ENCODE measurements at places on chromosomes 13 and 19.

DNA sequence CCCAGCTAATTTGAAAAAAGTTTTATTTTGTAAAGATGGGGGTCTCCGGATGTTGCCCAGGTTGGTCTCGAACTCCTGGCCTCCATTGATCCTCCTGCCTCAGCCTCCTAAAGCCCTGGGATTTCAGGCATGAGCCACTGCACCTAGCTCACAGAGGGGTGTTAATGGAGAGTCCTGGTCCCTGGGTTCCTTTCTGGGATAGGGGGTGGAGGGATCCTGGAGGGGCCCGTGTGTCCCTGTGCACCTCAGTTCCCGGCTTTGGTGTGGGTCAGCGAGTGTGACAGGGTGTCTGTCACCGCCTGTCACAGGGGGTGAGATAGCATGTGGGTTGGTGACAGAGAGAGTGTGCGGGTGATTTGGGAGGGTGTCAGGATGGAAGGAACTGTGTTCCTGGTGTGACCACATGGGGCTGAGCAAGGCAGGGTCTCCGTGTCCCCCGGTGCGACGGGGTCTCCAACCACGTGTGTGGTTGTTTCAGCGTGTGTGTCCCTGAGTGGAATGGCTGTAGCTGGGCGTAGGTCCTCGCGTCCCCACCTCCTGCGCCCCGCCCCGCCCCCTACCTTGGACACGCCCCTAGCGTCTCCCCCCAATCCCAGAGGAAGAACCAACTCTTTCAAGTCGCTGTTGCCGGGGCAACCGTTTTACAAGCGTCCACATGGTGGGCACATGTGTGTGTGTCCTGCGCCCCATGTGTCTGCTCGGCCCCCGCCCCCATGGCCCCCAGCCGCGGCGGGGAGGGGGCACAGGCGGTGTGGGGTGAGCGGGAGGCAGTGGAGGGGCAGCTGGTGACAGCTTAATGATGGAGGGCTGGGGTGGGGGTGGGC is 2.9 kb upstream of the NRTN start:
- peak; percentile 80 for DNase-seq

- DNase-seq = no peak
These were observed 2.8 kb downstream of the EVI5L start for GRCh38 chr19:7832781-7833180.

DNA sequence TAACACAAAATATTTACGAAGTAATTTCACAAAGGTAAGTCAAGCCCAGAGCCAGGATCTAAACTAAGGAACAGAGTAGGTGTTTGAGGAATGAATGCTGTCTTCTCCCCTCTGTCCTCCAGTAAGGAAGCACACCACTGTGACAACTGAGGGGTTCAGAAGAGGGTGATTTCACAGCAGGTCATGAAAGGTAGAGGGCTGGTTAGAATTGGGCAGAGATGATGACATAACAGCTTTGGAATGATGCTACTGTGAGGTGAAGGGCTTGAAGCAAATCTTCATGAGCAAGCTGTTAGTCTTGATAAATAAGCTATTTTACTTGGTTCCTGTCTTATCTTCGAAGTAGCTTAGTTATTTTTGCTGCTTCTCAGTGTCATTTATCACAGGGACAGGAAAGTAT is 498.6 kb downstream of the FGF9 start:
- no peak for DNase-seq

DNA sequence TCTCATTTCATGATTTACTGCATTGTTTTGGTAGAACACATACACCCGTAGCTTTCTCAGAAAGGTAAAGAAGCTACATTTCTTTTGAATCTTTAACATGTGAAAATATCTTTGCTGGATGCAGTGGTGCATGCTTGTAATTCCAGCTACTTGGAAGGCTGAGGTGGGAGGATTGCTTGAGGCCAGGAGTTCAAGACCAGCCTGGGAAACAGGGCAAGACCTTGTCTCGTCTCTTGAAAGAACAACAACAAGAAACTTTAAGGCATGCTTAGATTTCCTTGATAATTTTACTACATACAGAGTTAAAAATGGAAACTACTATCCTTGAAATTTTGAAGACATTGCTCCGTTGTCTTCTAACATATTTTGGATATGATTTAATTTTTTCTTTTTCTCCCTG is 7.7 kb downstream of the RNF113B start:
- no peak for DNase-seq

GRCh38 chr13:98942997-98943396 is 34.9 kb downstream of the DOCK9 start:
- no peak for DNase-seq

- DNase-seq = no peak
These were observed 62.4 kb downstream of the AKAP11 start for GRCh38 chr13:42334329-42334706.

GRCh38 chr13:21164631-21165030 is 11.7 kb downstream of the SKA3 start:
- DNase-seq = no peak

GRCh38 chr19:47247308-47247990 is 8.9 kb upstream of the CCDC9 start:
- peak; percentile 47 for DNase-seq

DNA sequence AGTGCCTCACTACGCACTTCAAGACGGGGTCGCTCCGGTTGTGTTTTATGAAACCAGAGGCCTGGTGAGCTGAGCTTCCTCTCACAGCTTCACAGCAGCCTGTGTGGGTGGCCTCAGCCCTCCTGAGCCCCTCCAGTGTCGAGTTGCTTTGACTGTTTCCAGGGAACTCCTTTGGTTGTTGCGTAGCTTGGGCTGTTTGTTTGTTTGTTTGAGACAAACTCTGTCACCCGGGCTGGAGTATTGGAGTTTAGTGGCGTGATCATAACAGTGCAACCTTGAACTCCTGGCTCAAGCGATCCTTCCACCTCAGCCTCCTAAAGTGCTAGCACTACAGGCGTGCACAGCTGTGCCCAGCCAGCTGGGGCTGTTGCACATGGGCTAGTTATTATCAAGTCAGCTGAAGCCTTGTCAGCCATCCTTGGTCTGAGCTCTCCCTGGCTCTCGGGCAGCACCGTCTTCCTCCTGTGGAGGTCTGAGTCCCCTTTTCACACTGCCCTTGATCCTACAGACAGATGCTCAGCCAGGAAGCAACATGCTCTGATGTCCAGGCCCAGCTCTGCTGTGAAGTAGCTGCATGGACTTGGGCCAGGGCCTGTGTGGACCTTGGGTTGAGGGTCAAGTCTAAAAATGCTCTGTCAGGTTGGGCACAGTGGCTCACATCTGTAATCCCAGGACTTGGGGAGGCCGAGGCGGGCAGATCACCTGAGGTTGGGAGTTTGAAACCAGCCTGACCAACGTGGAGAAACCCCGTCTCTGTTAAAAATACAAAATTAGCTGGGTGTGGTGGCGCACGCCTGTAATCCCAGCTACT is 10.2 kb downstream of the DOT1L start:
- DNase-seq = peak; percentile 2

- DNase-seq = no peak
These were observed 17.4 kb downstream of the RUBCNL start for GRCh38 chr13:46369506-46370277.

- DNase-seq = peak; percentile 59
These were observed 8.1 kb upstream of the ERICH6B start for GRCh38 chr13:45623516-45624090.

DNA sequence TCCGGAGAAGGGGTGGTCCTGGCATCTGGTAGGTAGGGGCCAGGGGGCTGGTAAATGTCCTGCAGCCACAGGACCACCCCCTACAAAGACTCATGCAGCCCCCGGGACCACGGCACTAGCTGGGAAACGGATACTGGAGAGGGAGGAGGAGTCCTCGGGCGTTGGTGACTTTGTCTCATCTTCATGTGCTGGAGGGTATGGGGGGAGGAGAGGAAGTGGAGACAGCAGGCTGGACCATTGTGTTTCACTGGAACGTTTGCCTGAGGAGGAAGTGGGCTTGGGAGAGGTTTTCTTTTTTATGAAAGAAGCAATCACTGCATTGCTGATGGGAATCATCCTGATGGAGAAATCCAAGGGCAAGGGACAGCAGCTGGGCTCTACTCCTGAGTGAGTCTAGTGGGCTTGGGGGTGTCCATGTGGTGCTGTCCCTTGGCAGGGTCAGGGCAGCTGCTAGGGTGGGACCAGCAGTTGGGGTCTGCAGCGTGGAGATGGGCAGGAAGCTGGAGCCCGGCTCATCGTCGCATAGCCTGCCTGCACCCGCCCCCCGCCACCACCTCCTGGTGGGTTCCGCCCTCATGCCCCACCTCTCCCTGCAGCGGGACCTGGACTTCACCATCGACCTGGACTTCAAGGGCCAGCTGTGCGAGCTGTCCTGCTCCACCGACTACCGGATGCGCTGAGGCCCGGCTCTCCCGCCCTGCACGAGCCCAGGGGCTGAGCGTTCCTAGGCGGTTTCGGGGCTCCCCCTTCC is 1.7 kb upstream of the ADM5 start:
- peak; percentile 17 for DNase-seq

DNA sequence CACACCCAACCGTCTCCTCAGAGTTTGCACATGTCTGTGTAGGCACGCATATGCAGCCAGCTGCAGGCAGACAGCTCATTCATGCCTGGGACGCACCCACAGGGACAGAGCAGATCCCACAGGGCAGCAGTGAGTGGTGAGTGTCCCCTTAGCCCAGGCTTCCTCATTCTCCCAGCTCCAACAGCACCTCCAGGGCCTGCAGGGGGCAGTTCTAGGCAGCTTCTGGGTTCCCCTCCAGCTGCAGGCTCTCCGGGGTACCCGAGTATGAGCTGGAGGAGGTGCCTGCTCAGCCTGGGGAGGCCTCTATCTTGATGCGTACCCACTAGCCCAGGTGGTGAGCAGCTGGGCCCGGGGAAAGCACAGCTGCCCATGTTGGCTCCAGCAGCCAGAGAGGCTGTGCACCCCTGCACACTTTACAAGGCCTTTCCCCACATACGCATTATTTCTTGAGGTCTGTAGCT is 1.3 kb upstream of the SHANK1 start:
- no peak for DNase-seq

DNA sequence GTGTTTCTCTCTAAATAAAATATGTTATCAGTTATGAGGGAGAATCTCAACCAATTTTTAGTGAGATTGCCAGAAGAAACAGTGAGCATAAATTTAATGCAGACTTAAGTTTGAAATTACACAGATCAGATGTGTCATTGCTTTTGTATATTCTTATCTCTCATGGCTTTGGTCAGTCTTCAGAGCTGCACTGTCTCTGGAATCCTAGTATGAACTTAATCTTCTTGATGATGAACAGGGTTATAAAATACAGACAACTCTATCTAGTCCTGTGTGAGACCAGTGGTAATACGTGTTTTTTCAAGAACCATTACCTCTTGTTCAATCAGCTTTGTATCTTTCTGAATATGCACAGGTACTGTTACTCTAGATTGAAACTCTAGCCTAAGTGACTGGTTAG is 528.0 kb downstream of the DACH1 start:
- DNase-seq = no peak

DNA sequence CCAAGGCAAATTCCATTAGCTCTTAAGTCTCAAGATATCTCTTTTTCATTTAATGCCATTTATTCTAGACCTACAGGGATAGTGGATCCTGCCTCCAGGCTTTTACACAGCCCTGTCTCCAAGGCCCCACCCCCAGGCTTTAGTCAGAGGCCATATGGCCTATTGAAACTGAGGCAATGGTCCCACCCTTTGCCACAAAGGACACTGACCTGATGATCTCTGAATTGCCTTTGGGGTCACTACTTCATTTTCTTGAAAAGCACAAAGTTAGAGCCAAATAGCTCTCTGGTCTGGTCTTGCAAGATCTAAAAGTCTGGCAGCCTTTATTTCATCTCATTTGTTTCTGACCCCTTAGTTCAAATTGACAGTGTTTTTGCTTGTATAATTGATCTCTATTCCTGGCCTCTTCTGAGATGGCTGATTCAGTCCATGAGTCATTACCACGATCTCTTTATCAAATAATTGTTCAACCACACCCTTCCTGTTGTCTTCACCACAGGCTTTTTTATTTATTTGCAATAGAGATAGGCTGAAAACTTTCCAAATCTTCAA is 209.8 kb downstream of the FGF14 start:
- no peak for DNase-seq

DNA sequence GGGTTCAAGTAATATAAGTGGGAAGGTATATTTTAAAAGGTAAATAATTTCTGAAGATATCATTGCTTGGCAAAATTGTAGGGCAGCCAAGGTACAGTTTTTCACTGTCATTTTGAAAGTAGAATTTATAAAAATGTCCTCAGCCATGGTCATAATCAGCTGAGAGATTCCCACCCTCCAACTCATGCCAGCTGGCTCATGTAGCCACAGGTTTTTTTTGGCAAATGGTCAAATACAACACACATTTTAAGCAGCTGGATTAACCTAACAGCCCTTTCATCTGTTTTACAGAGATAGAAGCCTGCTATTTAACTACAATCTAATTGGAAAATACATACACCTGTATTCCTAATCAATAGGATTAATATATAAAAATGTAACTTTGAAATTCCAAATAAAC is 619.2 kb upstream of the SGCG start:
- DNase-seq = no peak

- no peak for DNase-seq
These were observed 8.9 kb downstream of the STXBP2 start for GRCh38 chr19:7645656-7646425.

GRCh38 chr13:112902101-112902651 is 66.8 kb upstream of the MCF2L start:
- no peak for DNase-seq

DNA sequence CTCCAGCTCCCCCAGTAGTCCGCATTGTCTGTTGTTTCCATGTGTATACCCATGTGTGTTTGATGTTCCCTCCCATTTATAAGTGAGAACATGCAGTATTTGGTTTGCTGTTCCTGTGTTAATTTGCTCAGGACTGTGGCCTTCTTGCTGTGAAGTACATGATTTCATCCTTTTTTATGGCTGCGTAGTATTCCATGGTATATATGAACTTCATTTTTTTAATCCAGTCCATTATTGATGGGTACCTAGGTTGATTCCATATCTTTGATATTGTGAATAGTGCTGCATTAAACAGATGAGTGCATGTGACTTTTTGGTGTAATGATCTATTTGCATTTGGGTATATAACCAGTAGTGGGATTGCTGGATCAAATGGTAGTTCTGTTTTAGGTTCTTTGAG is 175.2 kb downstream of the PDS5B start:
- DNase-seq = no peak

DNA sequence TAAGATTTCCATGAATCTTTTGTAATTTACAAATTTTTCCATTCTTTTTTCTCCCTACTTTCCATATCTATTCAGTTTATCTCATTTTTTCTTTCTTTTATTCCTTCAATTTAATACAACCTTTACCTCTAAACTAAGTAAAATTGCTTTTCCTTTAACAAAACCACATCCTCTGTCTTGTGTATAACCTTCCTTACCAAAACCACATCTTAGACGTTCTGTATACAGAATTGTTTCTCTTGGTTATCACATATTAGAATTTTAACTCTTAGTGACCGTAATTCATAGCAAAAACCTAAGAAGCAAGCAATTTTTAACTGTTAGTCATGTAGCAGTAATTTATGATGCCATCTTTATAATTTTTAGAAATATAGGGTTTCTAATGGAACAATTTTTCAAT is 15.0 kb downstream of the PPP5C start:
- DNase-seq = no peak

- DNase-seq = no peak
These were observed 8.8 kb downstream of the PAF1 start for GRCh38 chr19:39381910-39382611.

GRCh38 chr13:88896466-88896865 is 1225.3 kb downstream of the SLITRK5 start:
- DNase-seq = no peak

GRCh38 chr19:49889687-49890348 is 6.9 kb downstream of the IL4I1 start:
- peak; percentile 84 for DNase-seq

- DNase-seq = peak; percentile 40
These were observed 751 bp downstream of the GRAMD1A start for GRCh38 chr19:35000647-35001501.
